Activated naive CD4-positive, alpha-beta T cell treated with anti-CD3 and anti-CD28 coated beads, Interleukin-2, amount 50 U/mL, for 72 hours (primary cell): ENCODE measurements at places on chromosomes 13 and 19. TPM values are rescaled to one million over a fixed set of nuclear protein-coding genes. Genes with fewer than 3 reads are reported as not detected.

The LYPD3 gene
- 7.1 TPM for total RNA-seq

The KANK2 gene
- total RNA-seq: 5.5 TPM

The KCNN4 gene
- total RNA-seq: 110 TPM

The ICAM4 gene
- total RNA-seq: 0.43 TPM

The CD177 gene
- total RNA-seq: not detected

The RASL11A gene
- 3.4 TPM for total RNA-seq
